H9 (cell line): ENCODE measurements at places on chromosomes 7 and 10.
A peak's percentile ranks its signal among the peaks of the same experiment; 100 is the strongest.

DNA sequence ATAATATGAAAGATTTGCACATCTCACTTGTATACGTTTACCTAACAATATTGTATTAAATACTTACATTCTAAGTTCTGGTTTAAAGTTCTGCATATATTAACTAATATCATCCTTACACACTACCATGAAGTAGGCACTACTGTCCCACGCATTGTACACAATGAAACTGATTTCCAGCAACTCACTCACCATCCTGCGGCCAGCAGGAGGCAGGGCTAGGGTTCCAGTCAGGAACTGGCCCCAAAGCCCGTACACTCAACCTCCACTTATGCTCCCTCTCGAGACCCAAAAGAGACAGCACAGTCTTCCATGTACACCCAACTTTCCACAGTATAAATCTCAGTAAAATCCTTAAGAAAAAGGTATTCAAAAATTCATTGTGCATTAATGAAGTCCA lies 41.4 kb downstream of the GRID1 start:
- DNase-seq = no peak

DNA sequence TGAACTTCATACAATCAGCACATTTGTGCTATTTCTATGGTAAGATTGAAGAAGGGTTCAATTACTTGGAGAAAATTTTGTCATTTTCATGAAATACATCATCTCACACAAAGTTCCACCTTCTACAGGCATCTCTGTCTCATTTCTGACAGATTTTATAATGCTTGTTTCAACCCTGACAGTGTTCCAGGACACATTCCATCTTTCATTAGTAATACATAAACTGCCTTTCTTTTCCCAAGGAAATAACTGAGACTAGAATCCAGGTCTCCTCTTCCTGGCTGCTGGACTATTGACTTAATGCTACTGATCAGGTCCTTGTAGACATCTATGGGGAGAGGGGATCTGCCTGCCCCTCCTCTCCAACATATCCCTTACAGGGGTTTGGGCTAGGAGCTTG lies 70.1 kb upstream of the PLPP4 start:
- no peak for DNase-seq

GRCh38 chr7:101426303-101427011 lies 63.8 kb downstream of the COL26A1 start:
- DNase-seq = no peak

- DNase-seq = no peak
These were observed 40.1 kb downstream of the PARP12 start for GRCh38 chr7:140022582-140023211.

- no peak for DNase-seq
These were observed 11.6 kb downstream of the MTPN start for GRCh38 chr7:135965602-135966001.

GRCh38 chr7:88169717-88170320 lies 50.0 kb downstream of the SRI start:
- DNase-seq = no peak

DNA sequence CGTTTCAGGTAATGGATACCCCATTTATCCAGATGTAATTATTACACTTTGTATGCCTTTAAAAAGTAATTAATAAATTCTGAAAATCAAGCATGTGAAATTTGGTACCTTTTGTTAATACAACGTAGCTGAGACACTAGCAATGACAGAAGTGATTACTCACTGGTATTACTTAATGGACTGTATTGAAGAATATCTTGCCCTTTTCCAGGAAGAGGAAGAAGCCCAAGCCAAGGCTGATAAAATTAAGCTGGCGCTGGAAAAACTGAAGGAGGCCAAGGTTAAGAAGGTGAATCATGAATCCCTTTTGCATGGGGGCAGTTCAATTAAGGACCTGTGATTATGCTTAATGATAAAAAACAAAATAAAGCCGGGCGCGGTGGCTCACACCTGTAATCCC lies 64.8 kb downstream of the APBB1IP start:
- no peak for DNase-seq

DNA sequence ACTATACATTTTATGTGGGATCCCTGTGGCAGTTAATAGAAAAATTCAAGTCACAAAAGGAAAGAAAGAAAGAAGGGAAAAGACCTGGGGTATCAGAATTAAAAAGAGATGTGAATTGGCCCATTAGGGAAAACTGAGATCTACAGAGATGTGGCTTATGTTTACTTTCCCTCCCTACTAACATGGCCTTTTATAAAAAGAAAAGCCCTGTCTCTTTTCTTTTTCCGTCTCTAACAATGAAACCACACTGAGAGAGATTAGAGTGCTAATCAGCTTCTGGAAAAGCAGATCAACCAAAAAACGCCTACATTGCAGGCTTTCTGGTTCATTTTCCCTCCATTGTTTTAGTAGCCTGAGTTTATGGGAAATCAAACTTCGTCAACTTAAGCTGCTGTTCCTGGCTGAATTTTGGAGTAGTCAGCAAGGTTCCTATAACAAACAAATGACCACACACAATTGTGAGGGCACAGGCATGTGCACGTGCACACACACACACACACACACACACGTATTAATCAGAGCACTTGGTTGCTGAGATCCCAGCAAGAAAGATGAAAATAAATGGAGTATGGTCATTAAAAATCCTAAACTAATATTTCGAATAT lies 235.1 kb downstream of the SORCS1 start:
- no peak for DNase-seq

GRCh38 chr7:81285142-81285871 lies 366.5 kb upstream of the SEMA3C start:
- no peak for DNase-seq

- no peak for DNase-seq
These were observed 1.0 kb upstream of the PTPRE start for GRCh38 chr10:127905848-127906261.

GRCh38 chr10:98226508-98227144 lies 41.4 kb downstream of the LOXL4 start:
- no peak for DNase-seq

DNA sequence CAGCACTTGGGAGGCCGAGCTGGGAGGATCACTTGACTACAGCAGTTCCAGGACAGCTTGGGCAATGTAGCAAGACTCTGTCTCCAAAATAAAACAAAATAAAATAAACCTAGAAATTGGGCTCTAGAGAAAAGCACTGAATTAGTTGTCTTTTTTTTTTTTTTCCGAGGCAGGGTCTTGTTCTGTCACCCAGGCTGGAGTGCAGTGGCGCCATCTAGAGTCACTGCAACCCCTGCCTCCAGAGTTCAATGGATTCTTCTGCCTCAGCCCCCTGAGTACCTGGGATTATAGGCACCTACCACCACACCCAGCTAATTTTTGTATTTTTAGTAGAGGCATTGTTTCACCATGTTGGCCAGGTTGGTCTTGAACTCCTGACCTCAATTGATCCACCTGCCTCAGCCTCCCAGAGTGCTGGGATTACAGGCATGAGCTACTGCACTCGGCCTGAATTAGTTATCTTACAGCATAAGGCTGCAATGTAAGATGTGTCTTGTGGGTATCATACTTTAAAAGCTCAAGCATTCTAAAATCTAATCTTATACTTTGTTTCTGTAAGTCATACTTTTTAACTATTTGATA lies 12.8 kb downstream of the MEIG1 start:
- peak; percentile 61 for DNase-seq

DNA sequence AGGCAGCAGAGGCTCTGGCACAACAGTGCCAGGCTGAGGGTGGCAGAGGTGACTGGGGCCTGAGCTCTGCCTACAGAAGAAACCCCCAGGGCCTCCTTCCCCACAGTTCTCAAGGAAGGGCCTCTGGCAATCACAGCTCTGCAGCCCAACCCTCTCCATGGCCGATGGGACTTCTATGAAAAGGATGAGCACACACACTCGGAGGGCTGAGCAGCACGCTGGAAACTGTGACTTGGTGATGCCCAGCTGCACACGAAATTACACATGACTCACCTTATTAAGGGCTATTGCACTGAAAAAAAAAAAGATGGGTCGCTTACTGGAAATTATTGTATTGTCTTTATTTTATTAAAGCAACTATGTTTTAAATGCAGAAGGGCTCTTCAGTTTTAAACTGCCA lies 42.9 kb upstream of the LRRC18 start:
- no peak for DNase-seq
